ENCODE measurements at places on chromosomes 5 and 9.
A peak's percentile ranks its signal among the peaks of the same experiment; 100 is the strongest.

GRCh38 chr9:37575921-37576721 is at the start of gene FBXO10:
Gene FBXO10 (minus strand): TSS chr9:37576380. CDS start chr9:37541768, 34,612 bp downstream.
- peak; percentile 88 for DNase-seq

GRCh38 chr9:97658707-97659106 is 25.1 kb downstream of the NCBP1 start:
- no peak for DNase-seq

- DNase-seq = no peak
These were observed 7.6 kb upstream of the GPBP1 start for GRCh38 chr5:57166276-57166675.

- no peak for DNase-seq
These were observed 10.8 kb upstream of the KIF27 start for GRCh38 chr9:83932011-83932410.

GRCh38 chr5:128378632-128379031 is 159.4 kb downstream of the FBN2 start:
- no peak for DNase-seq

GRCh38 chr5:14662721-14663260 is 1.7 kb upstream of the OTULIN start:
- DNase-seq = no peak

DNA sequence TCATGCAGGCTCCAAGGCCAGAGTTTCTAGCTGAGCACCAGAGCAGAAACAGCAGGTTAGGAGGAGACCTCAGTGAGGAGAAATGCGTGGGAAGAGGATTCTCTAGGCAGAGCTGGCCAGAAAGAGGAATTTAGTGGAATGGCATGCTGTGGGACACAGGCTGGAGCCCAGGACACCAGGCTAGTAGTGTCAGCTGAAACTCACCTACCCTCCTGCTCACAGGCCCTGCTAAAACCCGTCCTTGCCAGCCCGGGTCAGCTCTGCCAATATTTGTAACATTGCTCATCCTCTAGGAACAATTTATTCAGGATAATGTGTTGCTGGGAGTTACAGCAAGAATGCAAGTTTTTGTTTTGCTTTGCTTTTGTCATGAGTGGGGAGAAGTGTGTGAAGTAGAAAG is 40.2 kb upstream of the AGXT2 start:
- no peak for DNase-seq

GRCh38 chr5:34842554-34842953 is 3.6 kb downstream of the TTC23L start:
- no peak for DNase-seq

All from sigmoid colon (tissue), 7 donors.